Effector CD4-positive, alpha-beta T cell (primary cell): ENCODE measurements at places on chromosomes 2 and 18.

DNA sequence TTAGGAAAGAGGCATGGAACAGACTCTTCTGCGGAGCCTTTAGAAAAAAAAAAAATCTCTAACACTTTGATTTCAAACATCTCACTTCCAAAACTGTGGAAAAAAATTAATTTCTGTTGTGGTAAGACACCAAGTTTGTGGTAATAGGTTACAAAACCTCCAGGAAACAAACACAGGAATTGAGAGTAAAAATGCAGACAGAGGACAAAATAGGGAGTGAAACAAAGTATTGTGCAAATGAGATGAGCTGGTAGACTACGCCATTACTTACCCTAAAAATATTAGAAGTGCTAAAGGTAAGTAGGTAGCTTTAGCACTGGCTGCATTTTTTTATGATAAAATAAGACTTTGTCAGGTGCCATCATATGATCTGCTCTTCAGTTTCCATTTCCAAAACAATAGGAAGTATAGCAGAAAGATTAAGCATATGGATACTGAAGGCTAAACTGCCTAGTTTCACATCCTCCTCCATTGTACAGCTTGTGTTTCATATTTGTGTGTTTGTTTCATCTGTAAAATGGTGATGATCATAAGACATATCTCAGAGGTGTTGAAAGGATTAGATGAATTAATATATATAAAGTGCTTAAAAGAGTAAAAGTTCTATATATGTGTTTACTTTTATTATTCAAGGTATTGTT, 309.2 kb downstream of the NR4A2 start:
- no peak for DNase-seq

GRCh38 chr18:56197241-56197859, 441.0 kb downstream of the TXNL1 start:
- DNase-seq = no peak

DNA sequence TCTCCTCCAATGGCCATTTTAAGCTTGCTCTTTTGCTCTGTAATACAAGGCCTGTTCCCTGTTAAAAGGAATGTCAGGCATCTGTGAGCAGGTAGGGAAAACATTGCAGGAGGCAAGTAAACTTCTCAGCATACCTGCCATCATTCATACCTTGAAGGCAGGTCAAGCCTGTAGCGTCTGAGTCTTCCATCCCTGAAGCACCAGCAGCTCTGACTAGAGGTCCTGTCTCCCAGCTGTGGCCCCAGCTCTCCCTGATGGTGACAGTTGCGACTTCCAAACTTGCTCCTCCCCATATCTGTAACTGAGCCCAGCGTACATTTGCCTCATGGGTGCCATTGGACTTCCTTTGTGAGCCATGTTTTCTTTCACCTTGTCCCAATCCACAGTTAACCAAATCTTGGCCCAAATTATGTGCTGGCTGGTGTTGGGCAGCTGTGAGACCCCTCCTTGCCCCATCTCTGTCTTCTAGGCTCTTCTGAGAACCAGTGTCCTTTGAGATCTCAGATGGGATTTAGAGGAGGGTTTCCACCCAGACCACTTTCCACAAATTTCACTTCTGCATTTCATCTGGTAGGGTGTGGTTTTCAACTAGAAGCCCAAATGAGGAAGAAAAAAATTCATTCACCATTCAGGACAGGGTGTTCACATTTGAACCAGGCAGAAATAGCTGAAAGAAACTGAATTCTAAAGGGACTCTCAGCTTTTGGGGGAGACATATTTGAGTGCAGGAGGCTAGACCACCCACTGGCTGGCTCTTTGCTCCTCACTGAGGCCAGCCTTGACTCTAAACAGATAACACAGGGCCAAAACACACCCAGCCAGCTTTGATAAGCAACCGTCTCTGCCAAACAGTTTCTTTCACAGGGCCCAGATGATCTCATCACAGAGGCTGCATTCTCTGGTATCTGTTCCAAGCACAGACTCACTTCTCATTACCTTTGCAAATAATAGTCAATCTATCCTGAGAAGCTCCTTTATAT, 66.4 kb upstream of the MSH2 start:
- DNase-seq = no peak

GRCh38 chr2:174024524-174025270, 59.5 kb upstream of the SP3 start:
- no peak for DNase-seq

DNA sequence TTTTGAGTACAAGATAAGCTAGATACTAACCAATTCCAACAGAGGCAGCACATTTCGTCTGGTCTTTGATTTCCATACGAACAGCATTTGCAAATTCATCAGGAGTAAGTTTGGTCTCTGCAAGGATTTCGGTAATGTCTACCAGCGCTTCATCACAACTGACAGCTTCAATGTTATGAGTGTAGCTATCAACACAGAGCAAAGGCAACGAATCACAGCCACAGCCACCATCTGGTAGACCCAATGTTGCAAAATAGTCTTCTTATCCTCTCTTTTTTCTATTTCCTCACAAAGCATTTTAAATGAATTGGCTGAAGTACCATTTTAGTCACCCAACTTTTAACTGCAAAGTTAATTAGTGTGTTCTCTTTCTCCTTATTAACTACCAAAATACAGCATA, 68.3 kb downstream of the REV1 start:
- DNase-seq = no peak

- no peak for DNase-seq
Measured at GRCh38 chr18:59700535-59700967, 3.3 kb upstream of the CCBE1 start.

GRCh38 chr2:168056242-168056787, 191.1 kb downstream of the STK39 start:
- DNase-seq = no peak
